Dorsolateral prefrontal cortex (tissue), 122 donors: ENCODE measurements at places on chromosomes 4 and X.

DNA sequence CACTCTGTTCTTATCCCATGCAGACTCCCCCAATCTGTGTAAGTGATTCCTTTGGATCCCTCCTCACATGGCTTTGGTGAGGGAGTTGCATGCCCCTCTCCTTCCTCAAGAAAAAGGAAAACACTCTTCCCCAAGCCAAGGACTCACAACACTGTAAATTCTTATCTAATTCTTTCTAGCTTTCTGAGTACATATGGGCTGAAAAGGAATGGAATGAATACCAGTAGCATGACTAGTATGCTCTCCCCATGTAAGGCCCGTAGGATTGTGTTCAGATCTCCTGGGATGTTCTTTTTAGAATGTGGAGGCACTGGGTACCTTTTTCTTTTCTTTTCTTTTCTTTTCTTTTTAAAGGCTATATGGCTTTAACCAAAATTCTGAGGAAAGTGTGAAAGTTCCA is 17.0 kb upstream of the MAGED1 start:
- no peak for DNase-seq

GRCh38 chr4:94826206-94826605 is 68.5 kb downstream of the BMPR1B start:
- DNase-seq, result no peak

DNA sequence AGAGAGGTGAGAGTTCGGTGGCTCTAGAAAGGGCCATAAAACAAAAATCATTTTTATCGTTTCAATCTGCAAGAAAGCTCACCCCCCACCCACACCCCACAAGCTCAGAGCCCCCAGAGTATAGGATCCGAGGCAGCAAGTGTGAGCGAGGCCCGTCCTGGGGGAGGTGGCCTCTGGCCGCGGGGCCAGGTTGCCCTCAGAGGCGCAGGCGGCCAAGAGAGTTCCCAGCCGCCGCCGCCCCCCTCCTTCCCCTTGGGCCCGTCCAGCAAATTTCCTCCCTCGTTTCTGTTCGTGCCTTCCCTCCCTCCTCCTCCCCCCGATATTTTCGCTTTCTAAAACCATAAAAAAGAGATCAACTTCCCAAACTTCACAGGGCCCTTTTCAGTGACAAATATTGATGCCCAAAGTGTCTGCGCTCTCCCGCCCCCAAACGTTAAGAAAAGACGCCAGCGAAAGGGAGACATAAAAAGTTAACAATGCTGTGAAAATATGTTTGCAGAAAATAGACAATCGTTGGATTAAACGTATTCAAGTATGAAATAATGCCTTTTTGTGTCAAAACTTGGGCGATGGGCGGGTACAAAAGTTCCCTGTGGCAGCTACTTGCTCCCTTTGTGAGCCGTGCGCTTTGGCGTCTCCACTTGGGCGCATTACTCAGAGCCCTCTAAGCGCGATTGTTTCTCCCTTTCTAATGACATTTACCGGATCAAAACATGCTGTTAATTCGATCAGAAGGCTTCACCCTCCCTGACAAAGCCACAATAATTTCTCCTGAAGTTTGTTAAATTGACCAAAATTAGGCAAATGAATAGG is 1.1 kb upstream of the HELT start:
- DNase-seq, result no peak

- no peak for DNase-seq
These were observed 23.9 kb downstream of the ADRA2C start for GRCh38 chr4:3790006-3790561.

GRCh38 chr4:25938787-25939186 is 24.8 kb downstream of the SMIM20 start:
- no peak for DNase-seq

DNA sequence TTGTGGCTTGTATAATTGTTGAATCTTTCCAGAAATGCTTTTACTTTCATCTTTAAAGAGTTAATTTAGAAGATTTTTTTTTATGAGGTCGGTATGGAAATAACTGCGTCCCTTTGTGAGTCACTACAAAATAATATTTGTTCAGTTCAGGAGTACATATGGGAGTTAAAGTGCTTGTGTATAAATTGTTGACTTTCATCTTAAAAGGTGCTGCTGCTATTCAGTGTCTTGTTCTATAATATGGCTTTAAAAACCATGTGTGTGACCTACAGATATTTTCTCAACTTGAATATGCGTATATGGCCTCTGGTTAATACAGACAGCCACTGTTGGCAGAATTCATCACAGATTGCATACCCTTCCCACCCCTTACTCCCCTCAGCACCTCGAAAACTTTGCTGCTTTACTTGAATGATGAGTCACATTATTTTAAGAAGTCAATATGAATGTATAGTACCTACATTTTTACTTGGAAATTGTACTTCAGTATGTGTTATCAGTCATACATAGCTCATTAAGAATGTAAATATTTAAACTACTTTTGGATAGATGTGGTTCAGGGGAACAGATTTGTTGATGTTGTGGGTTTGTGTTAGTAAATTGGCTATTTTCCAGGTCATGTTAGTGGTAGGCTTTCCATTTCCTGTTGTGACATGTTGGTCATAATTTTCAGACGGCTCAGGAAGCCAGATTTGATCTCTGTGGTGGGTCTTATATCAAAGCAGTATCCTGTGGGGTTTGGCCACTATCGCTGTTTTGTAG is 1.5 kb downstream of the CLCN3 start:
- no peak for DNase-seq

DNA sequence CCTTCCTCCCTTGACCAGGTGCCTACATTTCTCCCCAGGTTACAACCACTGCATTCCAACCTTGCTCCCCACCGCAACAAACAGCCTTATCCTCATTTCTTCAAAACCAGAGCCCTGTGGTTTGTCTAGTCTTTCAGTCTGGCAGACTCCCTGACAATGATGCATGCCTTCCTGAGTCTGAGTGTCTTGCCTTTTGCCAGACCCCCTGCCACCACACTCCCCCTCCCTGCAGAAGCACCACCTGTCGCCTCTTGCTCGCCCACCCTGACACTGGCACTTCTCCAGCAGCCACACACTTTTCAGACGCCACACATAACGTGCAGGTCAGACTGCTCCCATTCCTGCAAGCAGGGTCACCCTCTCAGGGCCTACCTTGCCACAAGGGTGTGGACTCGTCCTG is 349.2 kb upstream of the NOCT start:
- DNase-seq, result no peak

DNA sequence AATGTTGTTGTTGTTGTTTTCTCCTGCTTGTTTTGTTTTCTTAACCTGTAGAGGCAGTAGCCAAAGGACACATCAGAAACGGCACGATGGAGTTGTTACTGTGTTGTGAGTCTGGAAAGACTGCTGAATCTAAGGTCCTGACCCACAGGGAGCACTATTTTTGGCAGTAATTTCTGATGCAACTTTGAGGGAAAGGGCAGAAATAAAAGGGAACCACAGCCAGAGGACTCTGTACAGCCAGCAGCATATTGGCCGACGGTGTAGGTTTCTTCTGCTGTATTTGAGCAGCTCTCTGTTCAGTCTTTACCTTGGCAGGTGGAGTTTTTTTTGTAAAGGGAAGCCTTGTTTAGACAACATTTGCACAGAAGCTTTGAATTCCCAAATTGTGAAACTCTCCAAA is 203.0 kb upstream of the GPR101 start:
- DNase-seq, result no peak

GRCh38 chrX:77446908-77447652 is at the start of gene FGF16:
TSS of gene FGF16 (plus strand) at chrX:77447389. CDS start at chrX:77447675, 286 bp downstream.
- DNase-seq, result no peak

- no peak for DNase-seq
These were observed 81.2 kb downstream of the SYTL5 start for GRCh38 chrX:38087594-38087993.

DNA sequence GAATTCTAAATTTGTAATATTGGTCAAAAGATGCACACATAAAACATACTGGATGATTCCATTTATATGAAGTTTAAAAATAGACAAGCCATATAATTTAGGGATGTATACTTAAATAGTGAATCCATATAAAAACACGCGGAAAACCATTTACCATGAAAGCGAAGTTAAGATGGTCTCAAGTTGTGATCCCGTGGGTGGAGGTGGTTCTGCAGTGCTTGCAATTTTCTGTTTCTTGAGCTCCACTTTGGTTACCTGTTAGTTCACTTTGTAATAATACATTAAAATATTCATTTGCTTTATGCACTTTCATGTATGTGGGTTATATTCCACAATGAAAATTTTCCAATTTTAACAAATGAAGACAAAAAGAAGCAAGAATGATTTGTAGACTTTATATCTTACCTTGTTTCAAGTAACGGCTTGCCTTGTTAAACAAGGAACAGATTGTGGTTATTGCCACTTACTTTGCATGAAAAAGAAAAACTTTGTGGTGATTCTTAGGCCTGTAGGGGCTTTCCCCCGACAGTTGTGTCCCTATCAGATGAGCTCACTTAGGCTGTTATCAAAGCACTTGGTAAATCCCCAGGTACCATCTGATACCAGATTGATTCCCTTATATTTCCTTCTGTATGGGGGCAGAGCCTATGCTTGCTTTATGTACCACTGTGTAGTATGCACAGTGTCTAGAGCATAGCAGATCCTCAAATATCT is 12.2 kb downstream of the UCP1 start:
- no peak for DNase-seq

- no peak for DNase-seq
These were observed 710.0 kb downstream of the IL1RAPL1 start for GRCh38 chrX:29297171-29297800.

DNA sequence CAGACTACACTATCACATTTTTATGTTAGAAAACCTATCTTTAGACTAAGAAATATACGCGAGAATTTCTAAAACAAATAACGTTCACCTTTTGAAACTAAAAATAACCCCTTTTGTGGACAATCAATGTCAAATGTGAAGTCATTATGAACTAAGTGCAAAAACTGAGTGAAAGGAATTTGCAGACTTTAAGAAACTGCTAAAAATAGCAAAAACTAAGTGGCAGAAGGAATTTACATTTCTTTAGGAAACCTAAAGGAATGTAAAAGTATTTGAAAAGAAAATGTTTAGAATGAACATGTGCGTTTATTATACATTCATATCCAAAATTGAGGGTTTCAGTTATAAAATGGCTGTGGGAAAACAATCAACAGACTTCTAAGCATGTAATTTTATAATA is 58.3 kb downstream of the VEGFC start:
- DNase-seq, result no peak

GRCh38 chr4:71231129-71232055 is 107.4 kb upstream of the SLC4A4 start:
- peak; percentile 72 for DNase-seq

GRCh38 chrX:106585478-106585877 is 26.3 kb upstream of the RADX start:
- DNase-seq, result no peak

- DNase-seq, result no peak
These were observed 337.6 kb downstream of the STIM2 start for GRCh38 chr4:27198246-27198645.

- peak; percentile 86 for DNase-seq
These were observed at the start of gene NAP1L3 for GRCh38 chrX:93673056-93673868. TSS of gene NAP1L3 (minus strand) at chrX:93673578. CDS start at chrX:93673304, 274 bp downstream.

- no peak for DNase-seq
These were observed 3.2 kb downstream of the TDO2 start for GRCh38 chr4:155906554-155907247.

- DNase-seq, result no peak
These were observed 3.8 kb upstream of the TRIML2 start for GRCh38 chr4:188113156-188113555.
